NCI-H1105 (cell line): ENCODE measurements at places on chromosomes 13 and 19.

DNA sequence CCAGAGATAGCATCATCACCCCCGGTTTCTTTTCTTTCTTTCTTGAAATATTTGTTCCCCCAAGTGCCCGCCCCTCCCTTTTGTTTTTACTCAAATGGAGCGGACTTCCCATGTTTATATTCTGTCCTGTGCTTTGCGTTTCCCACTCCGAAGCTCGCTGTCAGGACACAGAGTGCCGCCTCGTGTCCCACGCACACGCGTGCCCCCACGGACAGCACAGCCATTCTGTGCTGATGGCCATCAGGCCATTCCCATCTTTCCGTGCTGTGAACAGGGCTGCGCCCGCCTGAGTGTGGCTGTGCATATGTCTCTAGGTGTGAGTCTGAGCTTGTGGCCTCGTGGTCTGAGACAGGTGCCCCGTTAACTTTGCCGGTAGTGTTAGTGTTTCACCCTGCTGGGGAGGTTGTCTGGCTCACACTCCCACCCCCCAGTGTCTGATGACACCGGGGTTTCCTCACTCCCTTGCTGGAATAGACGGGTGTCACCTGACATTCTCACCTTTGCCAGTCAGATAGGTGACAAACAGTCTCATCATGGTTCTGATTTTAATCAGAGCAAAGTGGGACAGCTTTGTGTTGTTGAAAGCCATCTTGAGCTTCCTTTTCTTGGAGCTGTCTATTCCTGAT is 6.9 kb downstream of the PAK4 start:
- DNase-seq, result no peak

DNA sequence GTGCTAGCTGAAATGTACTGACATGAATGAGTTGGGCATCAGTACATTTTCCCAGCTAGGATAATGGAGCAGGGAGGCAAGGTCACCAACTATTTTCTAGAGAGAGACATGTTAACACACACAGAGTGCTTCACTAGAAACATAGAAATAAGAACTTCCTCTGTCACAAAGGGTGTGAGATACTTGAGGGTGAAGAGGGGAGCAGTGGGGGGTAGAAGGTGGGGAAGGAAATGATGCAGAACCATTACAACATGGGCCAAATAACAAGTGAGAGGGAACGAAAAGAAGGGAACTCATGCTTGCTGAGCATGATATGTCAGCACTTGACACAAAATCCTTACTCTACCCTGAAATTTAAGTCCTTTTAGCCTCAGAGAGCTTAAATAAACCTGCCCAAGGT is 87.8 kb upstream of the RFC3 start:
- no peak for DNase-seq

GRCh38 chr19:40400559-40400958 is 10.6 kb upstream of the HIPK4 start:
- no peak for DNase-seq

DNA sequence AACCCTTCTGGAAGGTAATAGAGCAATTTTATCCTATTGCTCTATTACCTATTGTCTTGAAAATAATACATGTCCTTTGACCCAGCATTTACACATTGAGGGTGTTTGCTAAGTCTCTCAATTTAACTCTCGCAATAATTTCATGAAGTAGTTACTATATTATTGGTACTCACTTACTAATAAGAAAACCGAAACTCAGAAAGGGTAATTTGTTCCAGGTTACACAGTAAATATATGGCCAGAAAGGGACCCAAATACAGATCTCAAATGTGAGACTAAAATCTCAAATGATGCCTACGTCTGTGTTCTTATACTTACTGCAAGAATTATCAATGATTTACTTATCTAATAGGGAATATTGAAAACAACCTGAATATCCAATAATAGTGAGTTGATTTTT is 29.7 kb upstream of the FAM216B start:
- DNase-seq, result no peak

GRCh38 chr19:13707915-13708314 is 56.4 kb upstream of the MRI1 start:
- no peak for DNase-seq

GRCh38 chr13:54614726-54615125 is 1586.1 kb downstream of the OLFM4 start:
- DNase-seq, result no peak

- no peak for DNase-seq
Observed at GRCh38 chr13:103371271-103371670, 305.1 kb upstream of the SLC10A2 start.

GRCh38 chr13:40428354-40428753 is 238.1 kb downstream of the FOXO1 start:
- DNase-seq, result no peak

- peak; percentile 20 for DNase-seq
Observed at GRCh38 chr19:8585894-8586750, 8.9 kb upstream of the MYO1F start.

- no peak for DNase-seq
Observed at GRCh38 chr19:16586991-16587832, 15.0 kb upstream of the SLC35E1 start.

- no peak for DNase-seq
Observed at GRCh38 chr19:13366529-13367143, 139.6 kb downstream of the CACNA1A start.

- DNase-seq, result no peak
Observed at GRCh38 chr19:33497131-33497777, 24.3 kb downstream of the PEPD start.
